Retina (tissue), 1 donor: ENCODE measurements at places on chromosomes 5 and 9.
A peak's percentile ranks its signal among the peaks of the same experiment; 100 is the strongest.

- peak; percentile 28 for DNase-seq
These were observed 35.1 kb downstream of the NDST1 start for GRCh38 chr5:150542933-150543445.

DNA sequence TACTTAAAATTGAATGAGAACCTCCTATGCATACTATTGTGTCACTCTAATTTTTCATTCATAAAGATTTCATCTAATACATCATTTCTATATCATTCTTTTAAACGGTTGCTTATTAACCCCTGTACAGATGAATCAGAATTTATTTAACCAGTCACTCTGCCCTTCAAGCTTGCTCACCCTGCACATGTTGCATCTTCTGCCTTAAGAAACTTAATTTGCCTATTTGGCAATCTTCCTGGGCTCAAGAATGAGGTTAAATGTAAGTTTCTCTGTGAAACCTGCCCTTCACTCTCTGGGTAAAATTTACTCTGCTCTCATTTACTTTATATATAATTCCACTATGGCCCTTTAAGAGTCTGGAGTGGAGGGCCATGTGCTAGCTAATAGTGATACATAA is 434.7 kb upstream of the ZNF608 start:
- no peak for DNase-seq

DNA sequence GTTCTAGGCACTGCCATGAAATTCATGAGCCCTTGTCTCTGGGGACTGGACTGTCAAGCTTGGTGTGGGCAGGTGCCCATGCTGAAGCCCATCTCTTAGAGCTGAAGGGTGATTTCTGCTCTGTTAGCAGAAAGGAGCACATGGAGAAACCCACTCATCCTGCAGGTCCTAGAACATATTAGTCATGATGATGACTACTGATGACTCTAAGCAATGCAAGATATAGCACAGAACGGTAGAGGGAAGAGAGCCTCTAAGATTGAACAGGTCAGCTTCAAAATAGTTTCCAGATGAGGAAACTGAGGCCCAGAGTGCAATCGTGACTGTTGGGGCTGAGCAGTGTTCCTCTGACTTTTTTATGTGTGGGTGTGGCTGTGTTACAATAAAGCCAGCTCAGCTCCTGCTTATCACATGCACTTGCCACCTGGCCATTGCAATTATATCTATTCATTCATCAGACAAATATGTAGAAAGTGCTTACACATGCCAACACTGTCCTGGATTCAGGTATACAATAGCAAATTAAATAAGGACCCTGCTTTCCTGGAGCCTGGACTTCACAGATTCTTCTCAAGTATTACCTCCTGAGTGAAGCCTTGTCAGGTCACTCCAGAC is 140.2 kb upstream of the BRINP1 start:
- no peak for DNase-seq

DNA sequence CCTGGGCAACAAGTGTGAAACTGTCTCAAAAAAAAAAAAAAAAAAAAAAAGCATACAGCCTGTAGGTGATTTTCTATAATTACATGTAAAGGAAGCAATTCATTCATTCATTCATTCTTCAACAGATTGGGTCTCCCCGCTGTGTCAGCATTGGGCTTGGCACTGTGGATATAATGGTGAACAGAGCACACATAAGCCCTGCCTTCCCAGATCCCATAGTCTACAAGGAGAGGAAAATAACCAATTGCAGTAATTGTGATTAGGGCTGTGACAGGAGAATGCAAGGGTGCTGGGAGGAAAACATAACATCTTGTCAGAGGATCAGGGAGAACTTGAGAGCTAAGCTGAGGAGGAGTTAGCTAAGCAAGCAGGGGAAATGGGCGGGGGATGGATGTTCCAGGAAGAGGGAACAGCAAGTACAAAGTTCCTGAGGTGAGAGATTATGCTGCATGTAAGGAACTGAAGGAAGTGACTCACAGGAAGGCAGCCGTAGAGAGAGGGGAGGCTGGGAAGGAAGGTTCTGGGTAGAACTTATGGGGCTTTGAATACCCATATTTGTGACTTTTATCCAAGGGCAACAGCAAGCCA is 24.0 kb upstream of the KLF9 start:
- DNase-seq: no peak

DNA sequence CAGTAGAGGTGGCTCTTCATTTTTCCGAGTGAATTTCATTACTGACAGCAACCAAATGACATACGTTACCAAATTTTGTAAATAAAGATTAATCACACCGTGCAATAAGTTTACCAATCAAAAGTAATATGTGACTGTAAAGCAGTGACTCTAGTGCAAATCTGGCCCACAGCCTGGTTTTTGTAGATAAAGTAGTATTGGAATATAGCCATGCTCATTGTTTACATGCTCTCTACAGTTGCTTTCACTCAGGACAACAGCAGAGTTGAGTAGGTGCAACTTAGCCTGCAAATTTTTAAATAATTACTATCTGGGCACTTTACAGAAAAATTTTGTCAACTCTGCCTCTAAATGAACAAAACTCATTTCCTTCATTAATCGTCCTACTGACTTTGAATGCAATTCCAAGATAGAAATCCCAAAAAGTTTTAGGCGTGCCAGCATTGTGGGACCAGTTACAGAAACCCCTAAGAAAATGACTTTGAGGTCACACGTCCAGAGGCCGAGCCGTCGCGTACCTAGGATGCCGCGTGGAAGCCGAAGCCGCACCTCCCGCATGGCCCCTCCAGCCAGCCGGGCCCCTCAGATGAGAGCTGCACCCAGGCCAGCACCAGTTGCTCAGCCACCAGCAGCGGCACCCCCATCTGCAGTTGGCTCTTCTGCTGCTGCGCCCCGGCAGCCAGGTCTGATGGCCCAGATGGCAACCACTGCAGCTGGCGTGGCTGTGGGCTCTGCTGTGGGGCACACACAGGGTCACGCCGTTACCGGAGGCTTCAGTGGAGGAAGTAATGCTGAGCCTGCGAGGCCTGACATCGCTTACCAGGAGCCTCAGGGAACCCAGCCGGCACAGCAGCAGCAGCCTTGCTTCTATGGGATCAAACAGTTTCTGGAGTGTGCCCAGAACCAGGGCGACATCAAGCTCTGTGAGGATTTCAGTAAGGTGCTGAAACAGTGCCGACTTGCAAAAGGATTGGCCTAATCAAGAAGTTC is 180.7 kb upstream of the TLE4 start:
- DNase-seq: no peak

DNA sequence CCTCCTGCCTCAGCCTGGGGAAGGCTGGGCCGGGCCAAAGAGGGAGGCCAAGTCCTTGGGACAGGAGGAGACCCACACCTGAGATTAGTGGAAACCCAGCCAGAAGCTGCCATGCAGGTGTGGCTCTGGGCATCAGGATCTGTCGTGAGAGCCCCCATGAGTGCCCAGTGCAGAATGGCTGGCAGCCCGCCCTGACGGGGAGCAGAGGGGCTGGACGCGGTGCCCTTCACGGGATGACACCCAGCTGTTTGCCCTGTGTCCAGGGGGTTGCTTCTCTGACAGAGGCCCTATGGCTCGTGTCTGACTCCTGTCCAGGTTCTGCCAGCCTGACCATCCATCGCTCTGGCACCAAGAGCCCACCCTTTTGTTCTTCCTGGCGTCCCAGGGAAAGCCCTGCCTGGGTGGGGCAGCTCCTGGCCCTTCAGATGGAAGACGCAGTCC is 8.5 kb downstream of the DIPK1B start:
- no peak for DNase-seq

DNA sequence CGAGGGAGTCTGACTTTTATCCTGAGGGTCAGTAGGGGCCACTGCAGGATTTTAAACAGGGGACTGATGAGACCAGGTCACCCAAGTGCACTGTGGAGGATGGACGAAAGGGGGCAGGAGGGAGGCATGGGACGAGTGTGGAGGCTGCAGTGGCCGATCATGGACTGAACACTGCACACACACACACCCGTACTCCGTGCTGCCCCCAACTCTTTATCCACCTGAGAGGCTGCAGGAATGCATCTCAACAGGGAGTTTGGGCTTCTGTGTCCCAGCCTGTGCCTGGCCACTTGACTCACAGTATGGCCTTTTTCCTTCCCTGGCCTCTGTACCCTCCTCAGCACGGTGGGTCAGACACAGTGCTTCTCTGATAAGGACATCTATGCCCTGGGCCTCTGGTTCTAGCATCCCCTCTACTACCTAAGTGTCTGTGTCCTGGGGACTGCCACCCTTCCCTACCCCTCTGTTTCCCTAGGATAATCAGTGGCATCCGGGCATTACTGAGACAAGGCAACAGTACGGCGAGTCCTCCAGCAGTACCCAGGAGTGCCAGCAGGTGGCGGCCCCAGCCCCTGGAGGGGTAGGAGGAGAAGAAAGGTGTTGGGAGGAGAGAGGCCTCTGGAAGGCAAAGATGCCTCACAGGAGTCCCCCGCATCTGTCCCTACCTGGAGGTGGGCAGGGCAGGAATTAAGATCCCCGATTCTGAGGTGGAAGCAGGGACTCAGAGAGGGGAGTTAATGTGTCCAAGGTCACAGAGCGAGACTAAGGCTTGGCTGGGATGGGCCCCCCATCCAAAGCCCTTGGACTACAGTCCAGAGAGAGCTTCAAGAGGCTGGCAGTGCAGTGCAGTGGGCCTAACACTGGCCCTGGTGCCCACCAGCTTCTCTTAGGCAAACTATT is 5.1 kb upstream of the CDX1 start:
- peak; percentile 87 for DNase-seq

DNA sequence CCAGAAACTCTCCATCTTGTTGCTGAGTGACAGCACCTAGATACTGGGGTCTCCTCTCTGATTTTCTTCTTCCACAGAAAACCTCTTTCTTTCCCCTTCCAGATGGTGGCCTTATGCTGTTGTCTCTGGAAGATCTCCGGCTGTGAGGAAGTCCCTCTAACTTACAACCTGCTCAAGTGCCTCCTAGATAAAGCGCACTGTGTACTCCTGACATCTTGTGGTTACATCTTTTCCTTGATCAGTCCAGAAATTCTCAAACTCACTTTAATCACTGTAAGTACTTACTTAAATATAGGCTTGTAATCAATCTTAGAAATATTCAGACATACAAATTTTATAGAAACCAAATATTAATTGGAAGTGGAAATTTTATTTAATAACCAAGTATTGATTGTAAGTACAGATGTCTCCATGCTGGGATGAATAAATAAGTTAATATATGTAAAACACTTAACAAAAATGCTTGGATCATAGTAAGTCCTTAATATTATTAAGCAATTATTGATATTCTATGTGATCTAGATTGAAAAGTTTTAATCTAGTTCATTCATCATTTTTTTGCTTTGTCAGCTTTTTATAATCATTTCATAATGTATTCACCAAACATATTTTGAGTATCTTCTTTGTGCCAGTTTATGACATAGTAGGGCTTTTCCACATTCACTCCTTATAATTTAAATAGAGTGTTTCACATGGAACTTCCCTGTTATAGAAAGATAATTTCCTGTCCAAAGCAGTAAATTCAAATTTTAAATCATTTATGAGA is 1381.4 kb upstream of the CDH6 start:
- DNase-seq: peak; percentile 34

- DNase-seq: no peak
These were observed 63.8 kb downstream of the RNF38 start for GRCh38 chr9:36336131-36336907.

GRCh38 chr9:78130004-78130403 is 98.4 kb upstream of the GNAQ start:
- no peak for DNase-seq

GRCh38 chr5:15943487-15943886 is 236.1 kb downstream of the MARCHF11 start:
- DNase-seq: no peak

GRCh38 chr5:83400241-83400640 is 71.3 kb upstream of the VCAN start:
- DNase-seq: no peak

GRCh38 chr5:156208271-156208670 is 118.7 kb upstream of the SGCD start:
- DNase-seq: no peak

GRCh38 chr5:102826629-102827028 is 71.5 kb downstream of the PAM start:
- DNase-seq: no peak

- DNase-seq: no peak
These were observed 115.4 kb upstream of the NTRK2 start for GRCh38 chr9:84554069-84554664.

GRCh38 chr5:167968837-167969236 is 322.6 kb upstream of the WWC1 start:
- no peak for DNase-seq

DNA sequence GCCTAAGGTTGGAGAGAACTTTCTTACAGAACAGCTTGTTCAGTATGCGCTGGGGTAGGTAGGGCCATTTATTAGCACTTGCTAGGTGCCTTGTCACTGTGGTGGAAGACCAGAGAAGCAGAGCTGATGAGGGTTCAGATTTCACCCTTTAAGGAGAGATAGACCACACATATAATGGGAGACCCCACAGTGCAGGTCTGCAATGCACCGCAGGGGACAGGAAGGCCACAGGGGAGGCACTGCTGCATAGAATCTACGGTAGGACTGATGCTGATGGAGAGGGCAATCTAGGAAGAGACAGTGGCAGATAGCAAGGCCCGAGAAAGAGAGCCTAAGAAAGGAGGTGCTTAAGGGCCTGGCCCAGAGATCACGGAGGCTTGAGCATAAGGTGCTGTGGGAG is 64.2 kb downstream of the PTPDC1 start:
- no peak for DNase-seq

DNA sequence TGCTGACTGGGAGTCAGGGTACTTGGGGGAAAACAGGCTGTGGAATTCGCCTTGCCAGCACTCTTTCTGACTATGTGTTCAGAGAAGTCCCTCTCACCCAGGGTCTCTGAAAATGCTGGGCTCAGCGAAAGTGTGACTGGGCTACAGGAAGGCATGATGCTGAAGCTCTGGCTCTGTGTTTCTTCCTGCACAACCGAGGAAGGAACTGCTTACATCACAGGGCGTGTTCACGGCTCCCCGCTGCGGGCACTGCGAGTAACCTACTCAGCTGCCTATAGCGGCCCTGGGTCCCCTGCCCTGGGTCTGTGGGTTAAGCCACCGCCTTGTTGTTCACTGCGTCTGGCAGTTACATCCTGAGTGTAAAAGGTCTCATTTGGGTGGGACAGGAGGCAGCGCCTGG is 222.4 kb upstream of the IRX4 start:
- no peak for DNase-seq
